HepG2 (cell line): ENCODE measurements at places on chromosomes 7 and 10. TPM values are rescaled to one million over a fixed set of nuclear protein-coding genes. Genes with fewer than 3 reads are reported as not detected.

Gene ITGA8
- not detected in 2 replicates for total RNA-seq

Gene ANKRD61
- 0.13 TPM in 1 of 2 replicates, not detected in the other for total RNA-seq

Gene GAD2
- not detected in 2 replicates for total RNA-seq

Gene HKDC1
- total RNA-seq, result 5.1 and 12.4 TPM in 2 replicates

Gene CTAGE8
- not detected in 2 replicates for total RNA-seq

Gene ANKRD30A
- not detected in 2 replicates for total RNA-seq

Gene OR2A12
- total RNA-seq, result not detected in 2 replicates

Gene SLC16A12
- total RNA-seq, result 0.02 TPM in 1 of 2 replicates, not detected in the other

Gene SPDYE8
- total RNA-seq, result not detected in 2 replicates

Gene TMEM26
- total RNA-seq, result not detected in 2 replicates

Gene MAGI2
- 1.1 and 3.8 TPM in 2 replicates for total RNA-seq
